ENCODE measurements at places on chromosomes 1 and 21.

DNA sequence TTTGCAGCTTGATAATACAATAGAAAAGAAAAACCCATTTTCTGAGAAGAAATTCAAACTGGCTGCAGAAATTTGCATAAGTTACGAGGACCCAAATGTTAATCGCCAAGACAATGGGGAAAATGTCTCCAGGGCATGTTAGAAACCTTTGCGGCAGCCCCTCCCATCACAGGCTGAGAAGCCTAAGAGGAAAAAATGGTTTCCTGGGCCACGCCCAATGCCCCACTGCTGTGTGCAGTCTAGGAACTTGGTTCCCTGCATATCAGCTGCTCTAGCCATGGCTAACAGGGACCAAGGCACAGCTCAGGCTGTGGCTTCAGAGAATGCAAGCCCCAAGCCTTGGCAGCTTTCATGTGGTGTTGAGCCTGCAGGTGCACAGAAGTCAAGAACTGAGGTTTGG, 37.5 kb upstream of the TMEM61 start:
- no peak for DNase-seq

GRCh38 chr1:200351826-200352549, 57.8 kb downstream of the ZNF281 start:
- peak; percentile 99 for DNase-seq

DNA sequence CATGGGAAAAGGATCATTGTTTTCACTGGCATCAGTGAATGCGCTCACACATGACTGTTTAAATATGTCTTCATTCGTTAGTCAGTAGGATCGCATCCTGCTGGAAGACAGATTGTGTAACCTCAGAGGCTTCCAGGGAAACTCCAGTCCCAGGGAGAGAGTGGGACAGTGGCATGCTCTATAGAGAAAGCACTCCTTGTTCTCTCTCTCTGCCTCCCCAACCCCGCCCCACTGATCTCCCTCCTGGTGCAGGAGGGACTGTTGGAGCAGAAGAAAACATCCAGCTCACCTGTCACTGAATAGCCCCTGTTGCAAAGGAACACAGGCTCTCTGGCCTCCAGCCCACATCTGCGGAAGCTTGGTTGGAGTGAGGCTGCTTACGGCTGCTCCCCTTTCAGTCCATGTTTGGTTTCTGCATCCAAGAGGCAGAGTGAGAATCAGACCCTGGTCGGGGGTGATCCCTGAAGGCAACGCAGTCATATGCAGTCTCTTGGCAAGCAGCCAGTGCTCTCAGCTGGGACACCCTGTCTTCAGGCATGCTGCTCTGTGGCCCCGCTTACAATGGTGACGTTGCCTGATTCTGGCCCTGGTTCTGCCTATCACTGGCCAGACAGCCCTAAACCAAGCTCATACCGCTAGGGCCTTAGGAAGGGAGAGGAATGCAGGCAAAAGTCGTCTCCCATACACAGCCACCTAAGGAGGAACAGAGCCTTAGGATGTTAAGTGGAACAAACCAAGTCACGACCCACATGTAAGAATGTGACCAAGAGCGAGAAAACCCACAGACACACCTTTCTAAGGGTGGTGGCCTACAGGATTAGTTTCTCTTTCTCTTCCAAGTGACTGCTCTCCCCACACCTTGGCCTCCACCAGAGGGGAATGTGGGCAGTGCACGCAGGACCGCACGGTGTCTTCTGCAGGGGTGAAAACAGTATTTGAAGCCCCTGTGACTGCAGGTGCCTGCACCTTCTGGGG, 39.7 kb downstream of the BACE2 start:
- peak; percentile 82 for DNase-seq

DNA sequence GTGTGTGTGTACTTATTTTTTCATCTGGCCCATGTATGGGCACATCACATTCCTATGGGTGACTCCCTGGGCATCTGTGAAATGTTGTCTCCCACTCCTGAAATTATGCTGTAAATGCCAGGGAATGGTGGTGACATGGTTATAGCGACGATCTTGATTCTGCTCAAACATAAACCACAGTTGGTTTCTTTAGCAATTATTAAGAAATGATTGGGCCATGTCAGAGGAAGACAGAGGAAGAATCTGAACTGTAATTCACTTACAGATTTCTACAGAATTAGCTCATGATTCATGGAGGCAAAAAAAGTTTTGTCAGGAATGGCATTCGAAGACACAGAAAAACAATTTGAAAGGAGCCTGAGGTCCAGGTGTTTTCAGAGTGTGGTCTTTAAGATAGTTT, 25.8 kb upstream of the KCNE1 start:
- DNase-seq = no peak

DNA sequence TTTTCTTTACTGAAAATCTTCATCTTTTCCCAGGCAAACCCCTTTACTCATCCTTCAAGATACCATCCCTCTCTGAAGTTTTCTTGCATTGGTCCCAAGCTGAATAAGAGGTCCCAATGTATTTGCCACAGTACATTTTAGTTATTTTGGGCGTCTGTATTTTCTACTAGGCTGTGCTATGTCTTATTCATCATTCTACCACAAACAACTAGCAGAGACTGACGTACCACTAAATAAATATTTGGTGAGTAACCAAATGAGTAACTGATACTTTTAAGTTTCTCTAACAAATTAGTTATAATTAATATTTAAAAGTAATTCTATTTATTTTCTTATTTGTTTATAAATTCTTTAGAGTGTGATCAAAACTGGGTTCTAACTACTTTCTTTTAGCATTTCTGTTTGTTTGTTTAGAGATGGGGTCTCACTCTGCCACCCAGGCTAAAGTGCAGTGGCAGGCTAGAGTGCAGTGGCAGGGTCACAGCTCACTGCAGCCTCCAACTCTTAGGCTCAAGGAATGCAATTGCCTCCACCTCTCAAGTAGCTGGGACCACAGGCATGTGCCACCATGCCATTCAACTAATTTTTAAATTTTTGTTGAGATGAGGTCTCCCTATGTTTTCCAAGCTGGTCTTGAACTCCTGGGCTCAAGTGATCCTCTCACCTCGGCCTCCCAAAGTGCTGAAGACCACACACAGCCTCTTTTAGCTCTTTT, 33.1 kb downstream of the NDC1 start:
- no peak for DNase-seq

GRCh38 chr1:1285102-1285571, 4.9 kb downstream of the SCNN1D start:
- DNase-seq = no peak

GRCh38 chr1:107964336-107965109, 457 bp downstream of the VAV3 start:
- peak; percentile 14 for DNase-seq

DNA sequence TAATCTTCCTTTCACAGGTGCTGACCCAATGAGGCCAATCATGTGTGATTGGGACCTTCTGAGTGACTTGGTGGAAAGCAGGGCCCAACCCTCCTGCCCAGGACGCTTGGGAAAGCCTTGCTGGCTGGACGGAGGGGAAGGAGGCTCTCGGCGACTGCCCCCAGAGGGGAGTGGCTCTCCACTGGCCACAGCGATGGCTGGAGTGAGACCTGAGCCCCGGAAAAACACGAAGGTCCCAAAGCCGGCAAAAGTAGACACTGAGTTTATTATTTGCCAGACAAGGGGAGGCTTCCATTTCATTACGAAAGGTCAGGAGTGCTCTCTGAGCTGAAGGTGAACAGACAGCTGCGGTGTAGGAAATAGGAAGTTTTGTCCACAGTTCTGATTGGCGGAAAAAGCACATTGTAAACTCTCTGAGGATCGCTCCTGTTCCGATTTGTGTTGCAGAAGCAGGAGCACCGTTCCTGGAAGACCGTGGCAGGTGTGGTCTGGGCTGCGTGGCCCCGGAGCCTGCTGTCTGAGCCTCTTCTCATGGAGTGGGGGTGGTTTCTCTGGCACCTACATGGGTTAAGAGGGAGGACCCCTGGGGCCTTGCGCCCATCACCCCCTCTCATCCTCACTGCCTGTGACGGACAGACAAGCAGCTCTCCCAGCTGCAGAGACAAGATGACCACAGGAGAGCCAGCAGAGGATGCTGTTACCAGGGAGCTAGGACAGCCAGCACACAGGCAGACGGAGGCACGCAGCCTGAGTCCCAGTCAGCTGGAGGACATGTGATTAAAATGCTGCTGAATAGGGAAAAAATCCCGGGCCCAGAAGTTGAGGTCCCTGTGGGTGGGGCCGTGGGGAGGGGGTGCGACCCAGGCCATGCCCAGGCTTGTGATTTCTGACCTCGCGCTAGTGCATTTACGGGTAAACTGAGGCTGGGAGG, 41.5 kb downstream of the KRTAP10-1 start:
- DNase-seq = no peak

DNA sequence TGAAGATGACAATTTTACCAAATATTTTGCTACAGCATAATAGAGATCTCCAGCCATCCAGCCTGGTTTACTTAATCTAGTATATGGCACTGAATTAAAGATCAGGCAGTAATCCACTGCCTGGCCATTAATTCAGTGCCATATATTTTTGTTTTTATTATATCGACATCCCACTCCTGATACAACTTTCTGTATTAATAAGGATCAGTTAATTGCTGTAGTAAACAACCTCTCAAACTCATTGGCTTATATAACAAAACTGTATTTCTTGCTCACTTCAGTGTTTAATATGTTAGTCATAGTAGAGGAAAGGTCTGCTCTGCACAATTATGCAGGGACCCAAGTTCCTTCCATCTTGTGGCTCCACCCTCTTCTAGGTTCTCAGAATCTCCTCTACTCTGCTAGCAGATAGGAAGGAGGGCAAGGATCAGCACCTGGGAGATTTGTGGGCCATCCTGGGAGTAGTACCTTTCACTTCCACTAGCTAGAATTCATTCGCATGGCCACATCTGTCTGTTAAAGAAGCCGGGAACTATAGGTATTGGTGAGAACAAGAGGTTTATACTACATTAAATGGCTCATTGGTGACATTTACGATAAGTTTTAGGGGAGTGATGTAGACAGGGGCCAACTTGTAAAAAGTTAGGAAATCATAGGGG, 3.6 kb upstream of the ZDHHC18 start:
- DNase-seq = no peak

- DNase-seq = no peak
Observed at GRCh38 chr1:32715901-32716311, 13.3 kb upstream of the SYNC start.

GRCh38 chr1:13583966-13584791, 547 bp downstream of the PDPN start:
- DNase-seq = peak; percentile 82

DNA sequence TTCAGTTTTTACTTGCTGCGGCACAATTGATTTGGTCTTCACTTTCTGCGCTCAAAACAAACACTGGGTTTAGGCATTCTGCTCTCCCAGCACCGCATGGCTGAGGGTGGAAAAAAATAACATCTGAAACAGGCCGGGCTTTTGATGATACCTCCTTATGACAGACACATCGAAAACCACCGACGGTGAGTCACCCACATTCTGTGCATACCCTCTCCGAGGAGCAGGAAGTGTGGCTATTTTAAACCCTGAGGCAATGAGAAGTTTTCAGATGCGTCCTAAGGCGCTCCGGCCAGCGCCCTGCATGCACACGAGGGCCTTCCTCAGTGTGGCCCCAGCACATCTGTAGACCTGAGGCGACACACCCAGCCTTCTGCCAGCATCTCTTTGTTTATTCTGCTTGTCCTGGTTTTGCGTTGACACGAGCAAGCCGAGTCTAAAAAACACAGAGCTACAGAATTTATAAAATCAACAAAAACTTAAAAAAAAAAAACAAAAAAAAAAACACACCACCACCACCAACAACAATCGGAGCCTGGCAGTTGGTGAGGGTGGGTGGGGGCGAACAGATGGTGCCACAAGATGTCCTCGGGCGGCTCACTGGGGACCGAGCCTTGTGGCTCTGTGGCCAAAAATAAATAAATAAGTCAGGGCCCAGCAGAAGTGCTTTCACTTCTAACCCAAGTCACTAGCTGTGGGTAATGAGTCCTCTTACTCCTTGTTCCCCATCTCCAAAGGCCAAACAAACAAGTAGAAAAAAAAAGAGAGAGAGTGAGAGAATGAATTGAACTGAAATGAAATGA, 162.6 kb upstream of the IRF2BP2 start:
- peak; percentile 99 for DNase-seq

GRCh38 chr1:3717041-3717714, 35.1 kb upstream of the CCDC27 start:
- no peak for DNase-seq

- DNase-seq = no peak
Observed at GRCh38 chr21:20259031-20259867, 739.0 kb upstream of the NCAM2 start.

- DNase-seq = peak; percentile 26
Observed at GRCh38 chr1:234520908-234521817, 42.2 kb upstream of the TARBP1 start.

- no peak for DNase-seq
Observed at GRCh38 chr1:89147678-89148658, 22.1 kb upstream of the GBP2 start.

GRCh38 chr21:46088189-46088588, 9.7 kb upstream of the COL6A2 start:
- DNase-seq = no peak

DNA sequence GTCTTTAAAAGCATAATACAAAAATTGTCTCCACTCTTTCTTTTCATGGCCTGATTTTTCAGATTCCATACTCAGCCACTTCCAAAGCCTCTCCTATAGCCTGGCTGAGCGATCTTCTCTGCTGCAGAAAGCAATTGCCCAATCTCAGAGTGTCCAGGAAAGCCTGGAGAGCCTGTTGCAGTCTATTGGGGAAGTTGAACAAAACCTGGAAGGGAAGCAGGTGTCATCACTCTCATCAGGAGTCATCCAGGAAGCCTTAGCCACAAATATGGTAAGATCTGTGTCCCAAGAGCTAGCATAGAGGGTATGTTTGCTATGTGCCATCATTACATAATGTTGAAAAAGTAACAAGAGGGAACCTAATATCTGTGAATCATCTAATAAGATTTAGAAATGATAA, 130.7 kb upstream of the BMP8A start:
- DNase-seq = no peak

- DNase-seq = no peak
Observed at GRCh38 chr1:150493175-150493574, 6.0 kb downstream of the TARS2 start.

DNA sequence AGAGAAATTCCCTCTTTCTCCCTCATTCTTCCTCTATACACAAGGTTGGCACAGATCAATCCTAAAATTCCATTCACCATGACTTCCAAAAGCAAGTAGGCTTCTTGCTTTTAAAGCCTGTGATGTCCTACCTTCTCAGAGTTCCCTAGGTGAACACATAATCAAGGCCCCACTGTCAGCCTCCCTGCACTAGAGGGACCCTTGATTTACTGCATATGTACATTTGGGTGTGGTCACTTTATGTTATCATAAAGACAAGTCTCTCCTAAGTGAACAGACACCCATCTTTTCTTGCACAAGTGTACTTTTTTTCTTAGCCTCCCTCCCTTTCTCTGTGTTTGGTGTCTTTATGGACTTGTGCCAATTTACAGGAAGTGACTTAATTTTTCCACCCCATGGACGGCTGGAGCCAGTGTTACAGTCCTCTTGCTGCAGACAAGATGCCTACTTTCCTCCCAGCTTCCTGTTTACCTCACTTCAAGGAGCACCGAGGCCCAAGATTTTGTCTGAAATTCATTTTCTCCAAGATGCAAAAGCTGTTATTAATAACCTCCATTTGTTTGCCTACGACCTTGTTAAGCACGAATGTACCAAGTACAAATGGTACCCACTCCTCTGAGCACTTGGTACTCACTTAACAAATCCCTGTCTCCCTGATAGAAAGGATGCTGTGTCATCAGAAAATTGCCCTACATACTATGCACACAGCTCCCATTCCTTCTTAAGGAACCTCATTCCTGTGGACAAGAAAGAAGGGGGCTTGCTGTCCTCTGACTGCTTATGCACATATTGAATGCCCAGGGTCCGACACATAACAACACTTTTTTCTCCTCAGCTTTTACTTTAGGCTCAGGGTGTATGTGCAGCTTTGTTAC, 82.8 kb upstream of the SLC44A3 start:
- DNase-seq = peak; percentile 39

- no peak for DNase-seq
Observed at GRCh38 chr1:103477101-103477500, 48.4 kb upstream of the RNPC3 start.
